Stimulated activated CD8-positive, alpha-beta memory T cell treated with anti-CD3 and anti-CD28 coated beads, Interleukin-4, amount 100 ng/mL, for 48 hours (primary cell): ENCODE measurements at places on chromosomes 6 and 20.

DNA sequence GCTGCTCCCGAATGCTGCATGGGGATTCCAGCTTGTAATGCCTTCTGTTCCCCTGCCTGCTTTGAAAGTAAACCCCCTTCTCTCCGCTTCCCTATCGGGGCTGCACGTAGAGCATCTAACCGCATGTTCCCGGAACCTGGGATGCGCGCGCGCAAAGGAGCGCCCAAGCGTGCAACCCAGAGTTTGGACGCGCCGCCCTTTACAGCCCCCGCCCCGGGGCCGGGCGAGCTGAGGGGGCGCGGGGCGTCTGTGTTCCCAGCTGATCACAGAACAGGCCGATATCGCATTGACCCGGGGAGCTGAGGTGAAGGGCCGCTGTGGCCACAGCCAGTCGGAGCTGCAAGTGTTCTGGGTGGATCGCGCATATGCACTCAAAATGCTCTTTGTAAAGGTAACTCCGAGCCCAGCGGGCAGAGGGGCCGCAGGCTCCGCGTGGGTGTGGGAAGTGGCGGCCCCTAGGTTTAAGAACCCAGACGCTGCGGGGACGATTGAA lies 1.4 kb downstream of the LAMP5 start:
- no peak for DNase-seq

DNA sequence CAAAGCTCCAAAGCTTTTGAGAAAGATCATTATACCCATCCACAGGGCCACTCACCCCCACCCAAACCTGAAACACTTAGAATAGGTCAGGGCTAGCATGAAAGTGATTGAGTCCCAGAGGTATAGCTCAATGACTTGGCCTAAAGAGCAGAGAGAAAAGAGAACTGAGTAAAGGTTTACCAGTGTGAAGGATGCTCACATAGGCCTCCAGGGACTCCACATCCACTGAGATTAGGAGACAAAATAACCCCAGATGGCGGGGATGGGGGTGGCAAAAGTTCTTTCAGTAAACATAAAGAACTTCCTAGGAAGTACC lies 12.2 kb downstream of the SAYSD1 start:
- DNase-seq = no peak

- no peak for DNase-seq
Measured at GRCh38 chr6:44411141-44411540, 23.6 kb downstream of the CDC5L start.

DNA sequence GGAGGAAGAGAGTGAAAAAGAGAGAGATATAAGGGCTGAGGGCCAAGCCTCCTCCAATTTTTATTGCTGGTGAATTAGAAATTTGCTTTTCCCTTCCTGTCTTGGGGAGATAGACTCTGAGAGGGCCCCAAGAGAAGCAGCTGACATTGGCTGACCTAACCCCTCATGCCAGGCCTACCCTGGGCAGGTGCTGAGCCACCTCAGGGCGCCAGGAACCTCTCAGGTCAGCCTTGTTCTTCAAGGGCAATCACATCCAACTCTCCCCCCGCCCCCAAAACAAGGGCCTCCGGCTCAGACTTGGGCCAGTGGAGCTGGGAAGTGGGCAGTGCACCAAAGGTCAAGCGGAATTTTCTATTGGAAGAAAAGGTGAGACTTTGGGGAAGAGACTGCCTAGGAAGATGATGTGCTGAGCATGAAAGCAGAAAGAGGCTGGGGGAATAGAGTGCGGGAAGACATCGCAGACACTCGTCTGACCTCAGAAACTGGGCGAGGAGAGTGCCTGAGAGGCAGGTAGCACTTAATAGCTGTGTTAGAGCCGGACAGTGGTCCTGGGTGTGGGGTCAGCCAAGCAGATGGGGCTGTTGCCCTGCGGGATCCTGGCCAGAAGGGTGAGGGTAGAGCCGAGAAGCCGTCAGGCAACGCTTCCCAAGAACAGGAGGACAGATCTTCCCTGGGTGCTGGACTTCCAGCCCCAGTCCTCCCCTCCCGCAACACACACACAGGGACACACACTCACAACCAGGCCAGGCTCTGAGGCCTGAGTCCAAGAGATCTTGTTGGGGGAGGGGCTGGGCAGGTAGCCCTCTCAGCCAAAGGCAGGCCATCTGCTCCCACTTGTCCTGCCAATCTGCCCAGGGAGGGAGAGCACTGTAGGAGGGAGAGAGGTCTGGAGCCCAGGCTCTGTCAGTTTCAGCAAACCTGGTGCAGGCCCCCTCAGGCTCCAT lies 3.7 kb upstream of the FASTKD5 start:
- no peak for DNase-seq

DNA sequence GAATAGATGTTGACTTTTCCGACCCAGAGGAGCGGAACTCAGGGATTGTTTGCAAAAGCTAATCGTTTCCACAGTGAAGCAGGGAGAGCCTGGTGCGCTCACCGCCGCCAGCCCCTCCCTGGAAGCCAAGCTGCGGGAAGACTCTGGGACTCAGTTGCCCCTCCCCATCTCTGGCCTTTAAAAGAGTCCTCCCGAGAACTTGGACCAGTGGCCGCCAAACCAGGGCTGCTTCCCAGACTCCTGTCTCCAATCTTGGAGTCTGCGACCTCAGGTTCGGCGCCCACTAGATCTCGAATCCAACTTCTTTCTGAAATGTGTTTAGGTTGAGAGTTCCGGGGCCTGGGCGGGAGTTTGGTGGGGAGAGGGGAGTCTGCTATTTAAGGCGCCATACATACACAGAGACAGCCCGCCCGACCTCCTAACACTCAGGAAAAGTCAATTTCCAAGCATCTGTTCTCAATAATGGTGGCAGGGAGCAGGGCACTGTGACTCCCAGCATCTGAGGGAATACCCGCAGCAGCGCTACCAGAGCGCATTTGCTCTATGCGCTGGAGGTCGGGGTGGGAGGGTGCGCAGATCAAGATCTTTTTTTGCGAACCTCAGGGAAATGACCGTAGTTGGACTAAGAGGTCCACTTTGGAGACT lies 800 bp upstream of the GRIK2 start:
- no peak for DNase-seq
